ENCODE measurements at places on chromosomes 4 and X.

GRCh38 chr4:109966891-109967481 lies 54.3 kb downstream of the EGF start:
- no peak for DNase-seq

GRCh38 chr4:111540671-111541070 lies 604.6 kb upstream of the FAM241A start:
- no peak for DNase-seq

DNA sequence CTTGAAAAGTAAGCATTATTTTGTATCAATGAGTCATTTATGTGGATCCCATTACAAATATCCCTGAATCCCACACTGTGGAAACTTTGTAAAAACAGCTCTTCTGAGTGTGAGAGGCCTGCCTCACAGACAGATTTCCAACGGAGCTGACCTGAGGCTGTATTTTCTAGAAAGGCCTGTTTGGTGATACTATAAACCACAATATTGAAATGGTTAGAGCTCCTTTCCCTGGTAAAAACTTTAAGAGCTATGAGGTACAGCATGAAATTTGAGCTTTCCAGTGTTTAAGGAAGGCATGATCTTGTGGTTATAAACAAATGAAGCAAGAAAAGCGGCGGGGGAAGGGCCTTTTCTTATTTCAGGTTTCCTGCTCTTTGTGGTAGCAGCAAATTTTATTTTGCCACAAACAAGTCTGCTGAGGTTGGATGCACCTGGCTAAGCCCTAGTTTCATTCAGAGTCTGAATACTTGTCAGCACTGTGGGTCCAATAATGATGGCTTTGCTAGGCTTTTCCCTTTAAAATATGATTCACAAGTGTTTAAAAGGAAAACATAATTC lies 86.8 kb upstream of the ETNPPL start:
- no peak for DNase-seq

DNA sequence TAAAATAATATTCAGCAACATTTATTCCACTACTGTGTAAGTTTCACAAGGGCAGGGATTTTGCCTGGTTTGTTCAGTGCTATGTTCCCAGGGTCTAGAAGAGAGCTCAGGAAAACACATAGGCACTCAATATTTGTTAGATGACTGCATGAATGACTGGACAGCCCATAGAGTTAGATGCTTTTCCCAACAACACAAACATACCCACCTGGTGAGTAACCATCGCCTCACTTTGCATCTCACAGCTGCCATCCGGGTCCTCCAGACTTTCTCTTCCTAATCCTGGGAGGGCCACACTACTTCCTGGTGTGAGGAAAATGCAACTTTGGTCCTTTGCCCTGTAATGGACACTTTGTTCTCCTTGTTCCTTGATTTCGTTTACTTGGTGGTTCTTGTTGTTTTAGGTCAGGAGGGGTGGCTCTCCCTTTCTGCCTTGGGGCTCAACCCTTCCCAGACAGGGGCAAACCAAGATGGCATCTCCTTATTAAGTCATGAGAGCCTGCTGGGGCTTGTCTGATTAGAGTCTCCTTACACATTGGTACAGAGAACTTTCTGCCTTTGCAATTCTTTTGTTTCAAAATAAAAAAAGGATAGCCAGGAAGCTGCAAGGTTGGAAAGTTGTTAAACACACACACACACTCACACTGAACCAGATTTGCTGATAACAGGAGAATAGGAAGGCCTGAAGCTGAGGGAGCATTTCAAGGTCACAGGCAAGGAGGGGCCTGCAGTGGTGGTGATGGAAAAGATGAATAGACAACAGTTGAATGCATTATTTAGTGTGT lies 190.6 kb downstream of the MID1IP1 start:
- no peak for DNase-seq

DNA sequence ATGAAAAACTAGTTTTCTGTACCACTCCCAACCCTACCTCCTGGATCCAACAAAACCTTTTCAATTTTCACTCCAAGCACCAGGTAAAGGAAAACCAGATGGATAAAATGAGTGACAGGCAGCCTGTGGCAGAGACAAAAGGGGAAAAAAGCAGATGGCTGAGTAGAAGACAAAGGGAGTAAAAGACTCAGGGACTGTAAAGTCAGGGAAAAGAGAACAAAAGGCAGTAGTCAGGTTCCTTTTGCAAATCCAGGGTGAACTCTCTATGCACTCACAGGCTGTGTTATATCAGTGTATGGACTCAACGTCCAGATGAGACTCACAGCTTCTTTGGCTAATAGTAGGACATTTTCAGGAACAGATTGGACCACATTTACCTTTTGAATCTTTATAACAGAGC lies 54.2 kb downstream of the QRFPR start:
- no peak for DNase-seq

GRCh38 chr4:88169298-88169697 lies 10.9 kb upstream of the ABCG2 start:
- no peak for DNase-seq

DNA sequence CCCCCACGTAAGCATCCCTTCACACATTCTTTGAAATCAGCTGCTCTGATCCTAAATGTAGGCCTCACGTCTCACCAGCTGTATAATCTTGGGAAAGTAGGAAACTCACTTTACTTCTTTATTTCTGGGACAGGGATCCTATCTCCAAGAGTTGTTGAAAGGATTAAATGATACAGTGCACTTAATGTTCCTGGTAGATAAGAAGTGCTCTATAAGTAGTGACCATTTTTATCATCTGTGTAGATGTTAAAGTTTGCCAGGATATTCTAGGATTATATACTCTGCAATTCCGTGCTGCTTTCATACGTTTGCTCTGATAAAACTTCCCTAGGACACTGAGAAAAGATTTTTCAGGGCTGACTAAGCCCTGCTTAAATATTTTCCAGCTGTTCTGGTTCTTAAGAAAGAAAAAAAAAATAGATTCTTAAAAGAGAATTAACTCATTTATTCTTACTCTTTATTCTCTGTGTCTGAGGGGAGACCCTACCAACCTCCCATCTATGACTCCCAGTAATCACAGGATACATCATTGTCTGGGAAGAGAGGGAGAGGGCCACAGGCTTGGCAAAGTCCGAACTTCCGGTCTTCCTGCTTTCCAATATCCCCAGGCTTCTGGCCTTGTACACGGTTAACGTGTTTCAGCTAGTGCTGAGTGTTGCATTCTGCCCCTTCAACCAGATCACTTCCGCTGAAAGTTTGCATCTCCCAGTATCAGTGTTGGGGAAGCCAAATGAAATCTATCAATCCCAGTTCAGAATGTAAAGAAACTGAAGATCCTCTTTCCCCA lies 269.2 kb downstream of the TRIML1 start:
- no peak for DNase-seq

GRCh38 chrX:125681058-125681457 lies 361.4 kb downstream of the TEX13C start:
- no peak for DNase-seq

GRCh38 chr4:66429276-66429675 lies 759.0 kb upstream of the EPHA5 start:
- DNase-seq: no peak

DNA sequence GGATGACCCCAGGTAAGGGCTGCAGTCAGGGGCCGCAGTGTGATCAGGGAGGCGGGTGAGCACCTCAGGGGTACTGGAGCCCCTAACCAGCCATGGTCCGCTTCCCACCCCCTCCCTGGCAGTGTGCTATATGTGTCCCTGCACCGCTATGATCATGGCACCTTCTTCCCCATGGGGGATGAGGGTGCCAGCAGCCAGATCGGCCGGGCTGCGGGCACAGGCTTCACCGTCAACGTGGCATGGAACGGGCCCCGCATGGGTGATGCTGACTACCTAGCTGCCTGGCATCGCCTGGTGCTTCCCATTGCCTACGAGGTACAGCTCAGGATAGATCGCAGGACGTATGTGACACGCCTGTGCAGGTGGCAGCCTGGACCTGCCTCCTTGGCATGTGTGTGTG lies 8.2 kb upstream of the ERAS start:
- no peak for DNase-seq
